Activated T-helper 1 cell treated with Interleukin-2 at 50 U/mL for 16 hours (primary cell): ENCODE measurements at places on chromosomes 13 and 19.

- no peak for DNase-seq
Measured at GRCh38 chr19:12720851-12721655, 2.7 kb downstream of the TNPO2 start.

GRCh38 chr13:72983085-72983768 lies 75.6 kb upstream of the KLF5 start:
- DNase-seq = no peak

GRCh38 chr19:1307320-1307719 lies 21.6 kb downstream of the EFNA2 start:
- no peak for DNase-seq

- no peak for DNase-seq
Measured at GRCh38 chr13:84431646-84432045, 549.4 kb upstream of the SLITRK1 start.

DNA sequence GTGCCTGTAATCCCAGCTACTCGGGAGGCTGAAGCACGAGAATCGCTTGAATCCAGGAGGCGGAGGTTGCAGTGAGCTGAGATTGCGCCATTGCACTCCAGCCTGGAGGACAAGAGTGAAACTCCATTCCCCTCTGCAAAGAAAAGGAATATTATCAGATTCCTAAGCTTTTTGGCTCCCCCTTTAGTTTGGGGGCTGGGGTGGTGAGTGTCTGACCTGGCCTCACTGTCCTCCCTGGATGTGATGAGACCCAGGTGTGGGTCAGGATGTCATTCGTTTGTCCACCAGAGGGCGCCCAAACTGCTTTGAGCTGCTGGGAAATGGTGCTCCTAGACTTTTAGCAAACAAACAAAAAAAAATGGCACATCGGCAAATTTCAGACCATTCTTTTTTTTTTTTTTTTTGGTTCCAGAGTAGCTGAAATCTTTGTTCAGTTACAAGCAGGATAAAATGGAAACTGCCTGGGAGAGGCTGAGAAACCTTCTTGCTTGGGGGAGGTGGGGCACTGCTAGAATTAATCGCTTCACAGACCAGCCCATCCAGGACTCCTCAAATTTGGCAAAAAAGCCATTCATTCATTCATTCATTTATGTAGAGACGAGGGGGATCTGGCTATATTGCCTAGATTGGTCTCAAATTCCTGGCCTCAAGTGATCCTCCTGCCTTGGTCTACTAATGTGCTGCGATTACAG lies 29.4 kb downstream of the SPC24 start:
- peak; percentile 56 for DNase-seq

DNA sequence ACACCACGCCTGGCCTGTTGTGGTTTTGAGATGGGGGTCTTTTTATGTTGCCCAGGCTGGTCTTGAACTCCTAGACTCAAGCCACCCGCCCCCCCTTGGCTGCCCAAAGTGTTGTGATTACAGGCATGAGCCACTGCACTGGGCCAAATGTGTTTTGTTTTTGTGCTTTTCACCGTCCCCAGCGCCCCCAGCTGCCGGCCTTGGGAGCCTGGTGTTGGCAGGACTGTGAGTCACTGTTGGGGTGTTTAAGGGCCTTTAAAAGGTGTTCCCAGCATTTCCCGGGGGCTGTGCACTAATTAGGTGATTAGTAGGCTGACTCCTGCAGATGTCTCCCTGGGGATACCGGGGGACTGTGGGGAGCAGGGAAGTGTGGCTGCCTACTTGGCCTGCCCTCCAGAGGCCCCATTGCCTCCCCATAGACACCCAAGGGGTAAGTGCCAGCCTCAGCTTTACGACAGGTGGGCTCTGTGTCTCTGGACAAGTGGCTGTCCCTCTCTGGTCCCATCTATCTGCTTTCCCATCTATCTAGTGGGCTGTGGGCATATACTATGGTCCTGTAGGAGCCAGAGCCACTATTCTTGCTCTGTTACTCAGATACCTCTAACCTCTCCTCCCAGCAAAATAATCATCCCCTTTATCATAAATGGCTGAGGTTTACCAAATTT lies 11.8 kb upstream of the TLE5 start:
- no peak for DNase-seq
